ENCODE measurements at places on chromosomes 6 and 20.

GRCh38 chr6:63066055-63066704, 145.1 kb upstream of the FKBP1C start:
- DNase-seq = no peak

GRCh38 chr6:42527204-42527603, 36.6 kb upstream of the UBR2 start:
- no peak for DNase-seq

DNA sequence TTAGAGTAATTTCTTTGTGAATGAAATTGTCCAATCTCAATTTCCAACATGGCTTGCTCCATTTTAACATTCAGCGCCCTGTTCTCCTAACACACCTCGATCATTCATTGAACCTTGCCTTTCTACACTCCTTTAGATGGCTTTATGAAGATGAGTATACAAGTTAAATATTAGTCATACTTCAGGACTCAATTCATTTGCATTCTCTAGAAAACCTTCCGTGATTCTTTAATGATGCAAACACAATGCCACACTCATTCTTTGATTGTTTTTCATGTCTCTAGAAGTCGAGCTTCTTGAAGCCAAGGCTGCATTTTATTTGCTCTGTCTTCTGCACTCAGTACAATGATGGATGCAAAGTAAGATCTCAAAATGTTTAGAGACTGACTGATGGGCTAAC, 641.2 kb downstream of the DOK5 start:
- no peak for DNase-seq

DNA sequence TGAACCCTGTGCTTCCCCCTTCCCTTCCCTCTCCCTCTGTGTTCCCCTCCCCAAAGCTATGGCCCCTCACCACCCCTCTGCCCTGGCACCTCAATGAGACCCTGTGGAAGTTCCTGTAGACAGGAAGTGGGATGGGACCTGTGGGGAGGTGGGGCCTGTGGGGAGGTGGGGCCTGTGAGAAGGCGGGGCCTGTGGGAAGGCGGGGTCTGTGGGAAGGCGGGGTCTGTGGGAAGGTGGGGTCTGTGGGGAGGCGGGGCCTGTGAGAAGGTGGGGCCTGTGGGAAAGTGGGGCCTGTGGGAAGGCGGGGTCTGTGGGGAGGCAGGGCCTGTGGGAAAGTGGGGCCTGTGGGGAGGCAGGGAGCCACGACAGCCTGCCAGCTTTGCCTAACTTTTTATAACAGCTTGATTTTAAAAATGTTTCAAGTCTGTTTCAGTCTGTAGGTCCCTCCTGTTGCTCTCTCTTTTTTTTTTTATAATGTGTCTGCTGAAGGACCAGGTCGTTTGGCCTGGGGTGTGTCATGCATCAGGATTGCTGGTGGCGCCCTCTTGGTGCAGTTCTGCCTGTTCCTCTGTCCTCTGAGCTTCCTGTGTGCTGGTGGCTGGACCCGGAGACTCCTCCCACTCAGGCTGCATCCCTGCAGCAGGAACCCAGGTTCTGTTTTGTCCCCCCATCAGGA, 70.5 kb upstream of the SLCO4A1 start:
- DNase-seq = no peak

DNA sequence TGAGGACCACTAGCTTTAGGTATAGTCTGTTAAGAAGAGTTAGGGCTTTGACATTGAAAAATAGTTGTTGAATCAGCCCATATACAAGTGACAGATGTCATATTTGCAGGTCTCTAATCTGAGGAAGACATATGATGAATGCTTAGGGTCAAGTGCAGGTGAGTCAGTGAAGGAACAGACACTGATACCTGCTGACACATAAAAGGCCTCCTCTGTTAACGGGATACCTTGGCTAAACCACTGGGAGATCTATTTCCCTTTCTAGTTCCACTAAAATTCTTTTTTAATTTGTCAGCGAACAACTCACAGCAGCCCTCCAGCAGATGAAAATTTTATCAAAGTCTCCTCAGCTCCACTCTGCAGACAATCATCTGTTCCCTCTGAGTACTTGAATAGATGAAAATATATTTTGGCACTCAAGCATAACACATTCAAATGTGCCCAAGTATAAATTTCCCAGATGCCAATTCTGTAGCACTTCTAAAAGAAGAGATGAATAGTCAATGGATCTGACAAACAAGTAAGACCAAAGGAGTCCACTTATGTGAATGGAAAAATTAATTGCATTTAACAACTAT, 154.0 kb downstream of the KIF16B start:
- DNase-seq = no peak

DNA sequence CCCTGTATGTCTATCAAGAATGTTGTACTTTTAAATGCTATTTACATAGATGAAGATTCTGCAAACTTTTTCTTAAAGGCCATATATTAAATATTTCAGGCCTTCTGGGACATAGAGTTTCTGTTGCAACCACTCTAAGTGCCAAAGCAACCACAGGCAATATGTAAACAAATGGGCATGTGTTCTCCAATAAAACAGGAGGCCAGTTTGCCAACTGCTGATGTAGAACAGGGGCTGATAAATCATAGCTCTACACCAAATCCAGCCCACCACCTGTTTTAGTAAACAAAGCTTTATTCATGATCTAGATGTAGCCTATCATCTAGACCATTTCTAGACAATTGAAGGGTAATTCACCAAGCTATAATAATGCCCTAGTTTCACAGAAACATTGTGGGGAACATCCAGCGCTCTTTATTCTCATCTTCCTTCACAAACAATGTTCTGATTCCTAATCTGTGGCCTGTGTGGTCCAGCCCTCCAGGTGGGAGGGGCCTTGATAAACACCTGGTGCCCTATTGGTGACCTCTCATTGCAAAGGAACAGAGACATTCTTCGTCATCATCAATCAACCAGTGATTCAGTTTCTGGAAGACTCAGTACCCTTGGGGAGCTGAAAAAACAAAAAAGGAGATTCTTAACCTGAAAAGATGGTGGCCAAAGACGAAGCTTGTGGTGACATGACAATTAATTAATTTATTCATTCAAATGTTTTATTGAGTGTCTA, 80.2 kb downstream of the PREP start:
- no peak for DNase-seq

DNA sequence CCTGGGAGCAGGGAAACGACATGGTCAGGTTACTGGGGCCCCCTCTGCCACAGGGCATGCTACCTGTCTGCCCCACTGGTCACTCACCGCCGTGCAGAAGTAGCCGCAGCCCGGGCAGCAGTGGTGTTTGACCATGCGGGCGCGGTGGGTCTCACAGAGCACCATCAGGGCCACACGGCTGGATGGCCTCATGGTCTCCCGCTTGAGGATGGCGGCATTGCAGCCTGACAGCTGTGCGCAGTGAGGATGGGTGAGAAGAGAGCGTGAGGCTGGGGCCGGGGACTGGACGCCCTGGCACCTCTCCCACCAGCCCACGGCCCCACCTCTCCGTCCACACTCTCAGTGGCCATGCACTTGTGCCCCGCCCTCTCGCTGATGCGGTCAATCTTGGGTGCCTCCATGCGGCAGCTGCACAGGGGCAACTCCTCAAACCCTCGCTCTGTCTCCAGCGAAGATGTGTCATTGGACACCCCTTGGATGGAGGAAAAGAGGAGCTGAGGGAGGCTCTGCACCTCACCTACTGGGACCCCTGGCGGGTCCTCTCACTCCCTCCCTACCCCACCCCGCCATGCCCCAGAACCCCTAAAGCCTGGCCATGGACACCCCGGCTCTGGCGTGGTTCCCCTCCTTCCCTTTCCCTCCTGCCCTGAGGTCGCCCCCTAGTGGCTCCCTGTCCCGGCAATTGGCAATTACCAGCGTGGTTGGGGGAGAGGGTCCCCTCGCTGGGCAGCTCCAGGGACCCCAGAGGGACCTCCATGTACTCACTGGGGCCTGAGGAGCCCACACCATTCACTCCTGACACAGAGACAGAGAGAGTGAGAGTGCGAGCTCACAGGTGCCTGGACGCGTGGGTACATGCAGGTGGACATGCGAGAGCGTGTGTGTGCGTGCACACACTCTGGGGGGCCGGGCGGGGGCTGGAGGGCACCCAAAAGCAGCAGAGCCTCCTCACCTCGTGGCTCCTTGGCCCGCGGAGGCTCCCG, 8.9 kb downstream of the EHMT2 start:
- DNase-seq = no peak

GRCh38 chr20:59008715-59009336, 1.8 kb upstream of the CTSZ start:
- no peak for DNase-seq

GRCh38 chr20:23636182-23636907, 1.4 kb downstream of the CST3 start:
- DNase-seq = no peak

DNA sequence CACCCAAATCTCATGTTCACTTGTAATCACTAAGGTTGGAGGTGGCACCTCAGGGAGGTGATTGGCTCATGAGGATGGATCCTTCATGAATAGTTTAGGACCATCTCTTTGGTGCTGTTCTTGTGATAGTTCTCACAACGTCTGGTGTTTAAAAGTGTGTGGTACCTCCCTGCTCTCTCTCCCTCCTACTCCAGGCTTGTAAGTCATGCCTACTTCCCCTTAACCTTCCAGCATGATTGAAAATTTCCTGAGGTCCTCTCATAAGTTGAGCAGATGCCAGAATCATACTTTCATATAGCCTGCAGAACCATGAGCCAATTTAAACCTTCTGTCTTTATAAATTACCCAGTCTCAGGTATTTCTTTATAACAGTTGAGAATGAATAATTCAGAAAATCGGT, 16.6 kb downstream of the HLA-A start:
- DNase-seq = no peak

DNA sequence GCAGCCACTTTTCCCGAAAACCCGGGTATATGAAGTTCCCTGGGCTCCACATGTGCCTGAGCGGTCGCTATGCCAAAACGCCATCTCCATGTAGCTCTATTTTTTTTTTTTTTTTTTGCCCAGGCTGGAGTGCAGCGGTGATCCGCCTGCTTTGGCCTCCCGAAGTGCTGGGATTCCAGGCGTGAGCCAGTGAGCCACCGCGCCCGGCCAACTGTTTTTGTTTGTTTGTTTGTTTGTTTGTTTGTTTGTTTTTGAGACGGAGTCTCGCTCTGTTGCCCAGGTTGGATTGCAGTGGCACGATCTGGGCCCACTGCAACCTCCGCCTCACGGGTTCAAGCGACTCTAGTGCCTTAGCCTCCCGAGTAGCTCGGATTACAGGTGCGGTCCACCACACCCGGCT, 237.5 kb upstream of the IRAK1BP1 start:
- no peak for DNase-seq

GRCh38 chr20:37111926-37112455, 16.2 kb upstream of the RBL1 start:
- no peak for DNase-seq

DNA sequence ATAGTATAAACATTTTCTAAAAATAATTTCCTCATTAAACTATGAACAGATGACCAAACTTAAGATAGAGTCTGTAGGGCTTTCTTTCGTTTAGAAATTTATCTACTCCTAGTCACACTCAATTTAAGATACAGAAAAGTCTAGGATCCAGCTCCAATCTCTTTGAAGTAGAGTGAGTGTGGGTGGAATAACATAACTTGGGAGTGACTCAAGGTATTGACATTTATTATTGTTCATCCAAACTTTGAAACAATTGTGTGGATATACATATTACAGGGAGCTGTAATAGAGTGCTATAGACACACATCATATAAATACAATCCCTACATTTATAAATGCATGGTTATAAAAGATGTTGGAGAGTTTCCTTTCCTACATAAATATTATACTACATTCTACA, 715.2 kb upstream of the MANEA start:
- no peak for DNase-seq

DNA sequence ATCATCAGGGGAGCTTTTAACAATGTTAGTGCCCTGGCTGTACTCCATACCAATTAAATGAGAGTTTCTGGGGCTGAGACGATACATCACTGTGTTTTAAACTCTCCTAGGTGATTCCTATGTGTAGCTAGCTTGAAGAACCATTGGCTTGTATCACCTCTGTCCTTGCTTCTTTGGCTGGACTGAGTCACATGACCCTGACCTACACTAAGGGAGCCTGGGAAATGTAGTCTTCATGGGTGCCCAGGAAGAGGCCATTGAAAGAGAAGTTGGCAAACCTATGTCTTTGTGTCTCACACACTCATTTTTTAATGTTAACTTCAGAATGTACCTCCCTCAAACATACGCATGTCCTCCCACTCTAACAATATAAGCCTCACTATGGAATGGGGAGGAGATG, 506.6 kb downstream of the DHX35 start:
- DNase-seq = no peak

- no peak for DNase-seq
Measured at GRCh38 chr20:21019814-21020658, 86.1 kb downstream of the LINC00237 start.

- no peak for DNase-seq
Measured at GRCh38 chr20:35299780-35300179, 7.6 kb upstream of the FAM83C start.

GRCh38 chr6:12097791-12098190, 85.7 kb downstream of the HIVEP1 start:
- DNase-seq = no peak

GRCh38 chr6:23446469-23446967, 679.5 kb upstream of the NRSN1 start:
- DNase-seq = peak; percentile 81

All from DMS 273 treated with DMSO at 0.1 percent for 48 hours (cell line).